Hepatocyte (in vitro differentiated cells): ENCODE measurements at places on chromosomes 1 and 21.
A peak's percentile ranks its signal among the peaks of the same experiment; 100 is the strongest.

- DNase-seq = no peak
Measured at GRCh38 chr1:66556161-66556611, 22.2 kb downstream of the SGIP1 start.

DNA sequence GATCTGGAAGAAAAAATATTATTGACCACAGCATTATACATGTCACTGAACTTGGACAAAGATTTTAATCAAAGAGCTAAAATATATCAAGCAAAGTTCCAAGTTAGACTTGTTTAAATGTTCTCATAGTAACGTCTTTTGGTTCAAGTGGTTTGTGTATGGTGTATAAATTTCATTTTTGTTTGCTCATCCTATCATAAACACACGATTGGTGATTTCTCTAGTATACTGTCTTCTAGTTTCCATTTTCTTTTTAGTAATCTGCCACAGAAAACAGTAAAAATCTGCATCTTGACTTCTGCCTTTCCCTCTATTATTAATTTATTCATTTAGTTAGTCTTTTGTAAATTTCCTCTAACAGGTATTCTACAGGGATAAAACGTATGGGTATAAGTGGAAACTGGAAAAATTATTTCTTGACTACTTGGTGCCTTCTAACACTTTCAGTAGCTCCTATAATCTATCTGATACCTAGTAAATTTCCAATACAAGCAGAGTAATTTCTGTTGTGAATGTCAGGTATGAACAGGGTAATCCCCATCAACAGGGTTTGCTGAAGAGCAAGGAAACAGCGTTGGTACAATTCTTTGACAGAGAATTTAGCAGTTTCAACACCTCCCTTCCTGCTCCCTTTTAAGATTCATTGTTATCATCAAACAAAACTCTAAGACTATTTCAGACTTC is 268.0 kb downstream of the PTPRC start:
- no peak for DNase-seq

DNA sequence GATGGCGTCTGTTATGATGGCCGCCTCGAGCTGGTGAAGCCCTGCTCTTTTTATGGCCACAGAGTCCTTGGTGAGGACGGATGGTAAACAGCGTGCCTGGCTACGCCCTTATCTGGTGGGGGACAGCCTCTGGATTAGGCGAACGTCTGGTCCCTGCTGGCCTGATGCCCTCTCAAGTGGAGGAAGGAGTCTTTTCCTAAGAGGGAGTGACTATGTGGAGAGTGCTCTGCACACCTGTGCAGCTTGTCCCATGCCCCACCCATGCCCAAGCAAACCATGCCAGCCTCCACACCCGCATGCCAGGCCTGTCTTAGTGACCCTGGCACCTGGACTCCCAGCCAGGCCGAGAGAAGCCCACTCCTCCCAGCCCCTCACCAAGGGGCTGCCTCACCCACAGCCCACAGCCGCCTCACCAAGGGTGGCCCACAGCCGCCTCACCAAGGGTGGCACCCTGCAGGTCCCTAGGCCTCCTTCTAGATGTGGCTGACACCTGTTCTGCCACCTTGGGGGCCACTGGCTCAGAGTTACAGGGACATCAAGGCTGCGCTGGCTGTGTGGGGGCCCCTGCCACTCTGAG is 40.2 kb downstream of the WNT9A start:
- DNase-seq = no peak

GRCh38 chr1:236253918-236254637 is 27.7 kb downstream of the ERO1B start:
- DNase-seq = no peak

GRCh38 chr1:29084196-29084521 is 39.5 kb downstream of the TMEM200B start:
- DNase-seq = no peak

DNA sequence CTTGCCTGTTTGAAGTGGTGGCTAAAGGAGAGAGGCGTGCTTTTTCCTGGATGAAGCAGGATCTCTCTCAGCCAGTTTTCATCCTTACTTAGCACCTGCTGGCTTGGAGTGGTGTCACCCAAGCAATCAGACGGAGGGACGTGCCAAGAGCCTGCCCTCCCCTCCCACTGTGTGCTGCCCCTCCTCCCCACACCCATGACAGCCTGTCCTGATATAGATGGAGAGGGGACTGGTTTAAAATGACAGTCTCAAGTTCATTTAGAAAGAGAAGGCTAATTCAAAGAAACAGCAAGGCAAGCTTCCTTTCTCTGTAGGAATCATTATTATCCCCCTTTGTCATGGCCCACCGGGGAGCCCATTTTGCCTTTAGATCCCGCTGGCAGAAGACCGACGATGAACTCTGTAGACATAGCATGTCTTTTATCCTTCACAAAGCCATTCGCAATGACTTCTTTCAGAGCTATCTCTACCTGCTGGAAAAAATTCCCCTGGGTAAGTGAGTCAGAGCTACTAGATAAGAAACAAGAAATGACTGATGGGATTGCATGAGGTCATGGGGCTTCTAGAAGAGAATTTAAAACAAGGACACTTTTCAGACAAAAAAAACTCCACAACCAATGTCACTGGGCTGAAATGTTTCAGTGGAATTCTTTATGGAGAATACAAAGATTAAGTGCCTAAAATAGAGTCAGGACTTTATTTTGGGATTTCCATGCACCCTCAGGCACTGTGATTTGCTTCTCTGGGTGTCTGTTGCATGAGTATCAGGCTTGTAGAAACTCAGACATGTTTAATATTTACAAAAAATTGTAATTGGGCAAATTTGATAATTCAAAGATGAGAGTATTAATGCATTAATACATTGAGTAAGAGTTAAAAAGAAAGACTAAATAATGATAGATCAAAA is at the start of gene NTMT2:
TSS of gene NTMT2 (plus strand) at position 190 of the 907 bp plus-strand sequence. CDS start at position 339, 149 bp downstream.
- peak; percentile 50 for DNase-seq
